Left renal cortex interstitium (tissue), 4 donors: ENCODE measurements at places on chromosomes 3 and 15.

DNA sequence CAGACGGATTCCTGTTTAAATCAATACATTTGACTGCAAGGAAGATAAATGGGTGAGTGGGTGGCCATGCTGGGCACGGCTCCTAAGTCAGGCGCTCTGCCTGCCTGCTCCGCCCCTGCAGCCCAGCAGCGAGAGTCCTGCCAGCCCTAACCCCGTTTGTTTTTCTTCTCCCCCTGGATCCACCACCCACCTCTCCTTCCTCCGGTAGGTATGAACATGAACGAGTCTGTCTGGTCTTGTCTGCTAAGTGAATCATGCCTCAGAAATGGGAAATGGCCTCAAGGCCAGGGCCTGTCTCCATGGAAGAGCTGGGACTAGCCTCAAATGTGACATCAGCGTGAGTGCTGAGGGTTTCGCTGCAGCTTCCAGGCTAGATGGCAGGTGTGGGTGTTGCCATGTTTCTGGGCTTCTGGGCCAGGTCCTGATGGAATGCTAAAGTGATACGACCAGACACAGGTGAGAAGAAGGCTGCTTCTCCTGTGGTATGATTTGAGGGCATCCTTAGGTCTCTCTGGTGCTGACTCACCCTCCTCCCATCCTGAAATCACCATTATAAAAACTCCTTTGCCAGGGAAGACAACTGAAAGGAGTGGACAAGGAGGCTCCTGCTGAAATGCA, 5.6 kb upstream of the FEM1B start:
- DNase-seq, result no peak

GRCh38 chr15:31840849-31841476, 189.4 kb upstream of the CHRNA7 start:
- DNase-seq, result no peak

DNA sequence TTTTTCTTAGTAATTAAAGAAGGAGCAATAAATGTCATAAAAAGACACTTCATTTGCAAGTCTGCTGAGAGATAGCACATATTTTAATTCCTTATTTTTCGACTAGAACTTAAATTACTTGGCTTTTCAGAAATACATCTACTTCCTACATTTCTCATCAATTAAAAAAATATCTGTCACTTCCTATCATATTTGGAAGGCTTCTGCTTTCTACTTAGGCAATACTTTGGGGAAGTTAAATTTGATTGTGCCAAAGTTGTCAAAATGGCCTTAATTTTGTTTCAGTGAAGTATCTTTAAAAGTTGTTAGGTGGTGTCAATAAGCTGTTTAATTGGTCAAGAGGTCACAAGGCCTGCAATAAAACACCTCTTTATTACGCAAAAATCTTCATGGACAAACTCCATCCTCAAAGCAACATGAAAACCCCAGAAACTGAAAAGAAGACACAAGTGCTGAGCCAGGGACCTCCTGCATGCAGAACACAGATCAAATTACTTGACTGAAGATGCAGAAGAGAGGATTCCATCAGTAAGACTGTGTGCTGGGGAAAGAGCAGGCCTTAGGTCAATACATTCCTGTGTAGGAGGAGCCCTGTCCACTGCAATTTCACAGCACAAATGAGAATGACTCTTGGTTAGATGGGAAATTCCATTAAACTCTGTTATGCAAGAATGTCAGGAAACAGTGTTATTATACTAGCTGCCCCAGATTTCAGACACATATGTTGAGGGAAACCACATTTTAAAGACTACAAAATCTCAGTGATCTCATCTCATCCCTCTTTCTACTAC, 48.0 kb upstream of the FSTL1 start:
- DNase-seq, result no peak

DNA sequence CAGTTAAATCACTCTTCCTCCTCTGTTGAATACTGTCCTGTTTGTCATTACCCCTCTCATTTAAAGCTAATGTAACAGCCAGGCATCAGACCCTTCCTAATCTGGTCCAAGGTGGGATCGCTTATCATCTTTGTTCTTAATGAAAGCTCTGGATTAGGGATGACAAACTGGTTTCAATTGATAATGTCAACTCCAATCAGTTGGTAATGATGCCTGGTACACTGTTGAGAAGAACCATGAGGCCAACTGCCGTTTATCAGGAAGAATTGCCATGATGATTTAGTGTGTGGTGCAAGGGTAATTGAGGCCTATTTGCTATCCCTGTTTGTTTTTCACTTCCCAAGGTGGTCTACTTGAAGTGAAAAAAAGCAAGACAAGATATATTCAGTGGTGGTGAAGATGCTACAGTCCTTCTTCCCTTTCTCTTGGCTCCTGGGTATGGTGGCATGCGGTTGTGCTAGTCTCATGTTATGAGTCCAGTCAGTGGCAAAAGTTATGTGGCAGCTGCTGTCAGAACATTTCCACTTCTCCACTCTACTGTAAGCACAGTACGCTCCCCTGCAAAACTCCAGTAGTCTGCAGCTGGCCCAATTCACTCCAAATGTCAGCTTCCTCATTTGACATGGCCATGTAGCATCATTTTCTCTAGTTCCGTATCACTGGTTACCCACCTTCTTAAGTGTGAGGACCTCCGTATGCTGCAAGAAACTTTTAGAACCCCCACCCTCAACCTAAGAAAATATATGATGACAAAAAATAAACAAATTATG, 72.5 kb downstream of the MORC1 start:
- no peak for DNase-seq

DNA sequence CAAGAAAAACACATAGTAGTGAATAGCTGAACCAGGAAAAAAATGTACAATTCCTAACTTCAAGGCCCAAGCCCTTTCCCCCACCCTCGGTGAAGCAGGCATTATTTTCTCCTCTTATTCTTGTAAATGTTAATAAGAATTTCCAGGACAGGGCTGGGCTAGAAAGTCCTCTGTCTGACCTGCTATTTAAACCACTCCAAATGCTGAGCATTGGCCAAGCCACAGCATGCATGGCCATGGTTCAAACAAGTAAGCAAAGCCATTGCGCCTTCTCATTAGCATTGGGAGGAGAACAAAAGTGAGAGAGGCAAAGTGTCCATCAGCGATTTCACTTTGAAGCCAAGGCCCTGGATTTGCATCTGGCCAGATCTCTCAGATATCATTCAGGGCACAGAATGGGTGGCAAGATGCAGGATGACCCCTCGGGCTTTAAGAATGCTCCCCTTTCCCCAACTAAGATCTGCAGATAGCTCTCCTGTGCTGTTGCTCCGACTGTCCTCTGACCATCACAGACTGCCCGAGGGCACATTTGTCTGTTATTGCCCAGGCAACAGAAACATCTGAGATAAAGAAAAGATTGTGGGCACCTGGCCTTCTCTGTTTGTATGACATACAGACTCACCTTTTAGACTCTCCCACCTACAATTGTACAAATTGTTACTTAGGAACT, 46.3 kb downstream of the CEMIP start:
- no peak for DNase-seq

- no peak for DNase-seq
Measured at GRCh38 chr15:69859866-69860265, 237.9 kb downstream of the TLE3 start.

DNA sequence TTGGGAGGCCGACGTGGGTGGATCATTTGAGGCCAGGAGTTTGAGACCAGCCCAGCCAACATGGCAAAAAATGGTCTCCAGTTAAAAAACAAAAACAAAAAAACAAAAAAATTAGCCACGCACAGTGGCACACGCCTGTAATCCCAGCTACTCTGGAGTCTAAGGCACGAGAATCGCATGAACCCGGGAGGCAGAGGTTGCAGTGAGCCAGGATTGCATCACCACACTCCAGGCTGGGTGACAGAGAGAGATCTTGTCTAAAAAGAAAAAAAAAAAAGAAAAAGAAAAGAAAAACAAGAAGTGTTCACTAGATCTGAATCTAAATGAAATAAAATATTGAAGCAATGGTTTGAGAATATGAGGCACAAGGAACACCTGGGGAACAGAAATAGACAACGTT, 36.7 kb downstream of the SLC9A9 start:
- DNase-seq, result no peak

GRCh38 chr3:157390713-157391515, 45.7 kb upstream of the PTX3 start:
- DNase-seq, result no peak

- DNase-seq, result no peak
Measured at GRCh38 chr15:70426096-70426821, 328.5 kb upstream of the TLE3 start.

DNA sequence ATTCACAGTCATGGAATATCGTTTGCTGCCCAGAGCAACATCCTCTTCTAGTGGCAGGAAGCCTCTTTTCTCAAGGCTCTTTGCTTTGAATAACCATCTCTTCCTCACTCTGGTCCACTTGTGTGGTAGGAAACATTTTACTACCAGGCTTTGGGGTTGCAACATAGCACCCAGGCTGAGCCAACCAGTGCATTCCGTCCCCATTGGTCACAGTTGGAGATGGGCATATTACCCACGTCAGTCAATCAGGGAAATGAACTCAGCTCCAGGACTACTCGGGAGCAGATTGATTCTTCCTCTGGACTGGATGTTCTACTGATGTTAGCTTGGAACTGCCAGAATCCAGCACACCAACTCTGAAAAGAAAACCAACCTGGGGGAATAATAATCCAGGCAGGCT, 4.2 kb upstream of the PEX5L start:
- DNase-seq, result no peak

GRCh38 chr15:78565951-78566774, 843 bp downstream of the CHRNA5 start:
- DNase-seq, result peak; percentile 36

- DNase-seq, result peak; percentile 55
Measured at GRCh38 chr3:186931532-186932280, 1.4 kb downstream of the ST6GAL1 start.

- no peak for DNase-seq
Measured at GRCh38 chr3:129197321-129197720, 13.6 kb upstream of the CNBP start.

DNA sequence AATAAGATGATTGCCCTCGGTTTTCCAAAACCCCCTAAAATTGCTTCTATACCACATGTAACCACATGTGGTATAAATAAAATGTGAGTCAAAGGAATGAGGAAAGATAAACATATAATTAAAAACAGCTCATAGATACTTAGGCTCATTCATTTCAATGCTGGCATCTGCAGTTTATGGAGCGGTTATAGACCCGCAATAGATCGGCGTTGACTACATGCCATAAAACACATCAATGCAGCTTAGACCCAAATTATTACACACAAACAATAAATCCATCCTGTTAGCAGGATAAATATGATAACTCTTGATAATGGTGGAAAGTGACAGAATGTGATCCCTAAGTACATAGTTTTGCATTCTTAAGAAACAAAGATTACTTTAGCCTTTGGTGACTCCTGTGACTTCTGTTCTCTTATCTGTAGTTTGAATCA, 143.7 kb downstream of the NR2F2 start:
- no peak for DNase-seq

DNA sequence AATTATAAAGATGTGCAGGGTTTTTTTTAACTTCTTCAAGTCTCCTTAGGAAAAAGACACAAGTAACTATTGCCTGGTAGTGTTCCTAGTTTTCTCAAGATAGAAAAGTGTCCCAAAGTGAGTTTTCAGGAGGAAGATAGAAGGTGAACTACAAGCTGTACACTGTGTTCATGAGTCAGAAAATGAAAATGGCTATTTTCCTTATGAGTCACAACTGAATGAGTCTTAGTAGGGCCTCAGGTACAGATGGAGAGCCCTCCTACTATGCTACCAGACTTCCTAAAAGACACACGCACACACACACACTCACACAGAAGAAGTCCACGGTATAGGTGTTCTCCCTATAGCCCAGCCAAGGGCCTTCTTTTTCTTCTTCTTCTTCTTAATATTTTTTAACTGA, 3.1 kb downstream of the MYO1E start:
- no peak for DNase-seq

GRCh38 chr3:11610044-11610671, 33.6 kb downstream of the VGLL4 start:
- no peak for DNase-seq

DNA sequence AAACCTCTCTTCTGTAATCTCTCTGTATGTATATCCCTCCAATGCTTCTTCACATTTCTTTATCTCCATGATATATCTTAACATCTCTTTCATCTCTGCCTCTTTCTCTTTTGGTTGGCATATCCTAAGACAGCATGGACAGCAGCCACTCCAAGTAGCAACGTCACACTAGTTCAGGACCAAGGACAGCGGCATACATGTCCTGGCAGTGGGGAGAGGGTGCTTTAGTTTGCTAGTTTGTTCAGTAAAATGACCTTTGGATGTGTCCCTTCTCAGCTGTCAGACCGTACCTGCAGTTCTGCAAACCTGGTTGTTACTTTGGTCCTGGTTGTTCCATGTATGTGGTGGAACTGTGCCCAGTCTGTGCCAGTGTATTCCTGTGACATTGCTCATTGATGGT, 225.6 kb upstream of the ROPN1 start:
- DNase-seq, result peak; percentile 86

- DNase-seq, result no peak
Measured at GRCh38 chr3:139173372-139174108, 128.8 kb upstream of the PRR23C start.

DNA sequence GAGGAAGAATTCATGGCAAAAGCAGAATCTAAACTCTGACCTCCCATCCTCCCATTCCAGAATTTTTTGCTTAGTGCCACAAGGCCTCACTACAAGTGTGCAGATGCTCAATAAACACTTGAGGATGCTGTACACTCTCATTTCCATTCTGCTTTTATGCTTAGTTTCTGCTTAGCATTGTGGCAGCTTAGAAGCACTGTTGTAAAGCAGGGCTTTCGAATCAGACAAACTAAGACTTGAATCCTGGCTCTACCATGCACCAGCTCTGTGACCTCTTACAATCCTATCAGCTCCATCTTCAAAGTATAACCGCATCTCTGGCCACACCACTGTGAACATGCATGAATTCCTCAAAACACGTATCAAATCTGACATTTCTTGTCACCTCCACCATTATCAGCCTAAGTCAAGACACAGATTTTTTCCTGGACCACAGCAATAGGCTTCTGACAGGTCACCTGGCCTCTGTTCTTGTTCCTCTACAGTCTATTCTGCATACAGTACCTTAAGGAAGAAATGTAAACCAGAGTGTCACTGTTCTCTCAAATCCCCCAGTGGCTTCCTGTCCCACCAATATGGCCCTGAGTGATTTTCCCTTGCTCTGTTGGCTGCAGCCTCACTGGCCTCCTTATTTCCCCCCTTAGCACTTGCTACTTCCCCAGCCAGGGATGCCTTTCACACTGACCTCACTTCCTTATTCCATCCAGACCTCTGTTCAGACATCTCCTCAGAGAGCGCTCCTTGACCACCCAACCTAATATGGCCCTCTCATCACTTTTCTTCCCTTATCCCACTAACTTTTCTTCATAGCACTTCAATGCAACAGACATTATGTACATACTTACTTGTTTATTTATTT, 8.1 kb upstream of the PHC3 start:
- no peak for DNase-seq

GRCh38 chr15:59821286-59821685, 132.2 kb upstream of the BNIP2 start:
- DNase-seq, result no peak

DNA sequence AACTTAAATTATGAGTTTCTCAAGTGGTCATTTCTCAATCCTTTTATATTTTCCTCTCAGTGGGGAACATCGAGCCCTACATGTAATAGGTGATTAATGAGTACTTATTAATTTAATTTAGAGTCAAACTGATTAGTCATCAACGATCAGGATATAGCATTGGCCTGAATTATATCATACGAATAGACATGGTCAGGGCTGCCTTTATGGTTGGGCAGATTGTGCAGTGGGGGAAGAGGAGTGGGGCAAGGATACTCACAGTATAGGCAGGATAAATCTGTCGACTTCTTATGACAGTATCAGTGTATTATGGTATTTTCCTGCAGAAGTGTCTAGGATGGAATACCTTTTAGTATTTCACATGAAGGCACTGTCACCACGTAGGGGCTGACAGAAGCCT, 27.0 kb downstream of the C2CD4A start:
- DNase-seq, result no peak
